ENCODE measurements at places on chromosomes 2 and 18. TPM values are rescaled to one million over a fixed set of nuclear protein-coding genes. Genes with fewer than 3 reads are reported as not detected.

GRCh38 chr18:36717422-36718110 lies 111.2 kb downstream of the TPGS2 start:
- no peaks in the 10 kb centered on the region for H3K27me3 ChIP-seq
- H3K4me3 ChIP-seq: no peak overlapping the region
- H3K36me3 ChIP-seq: no peaks in the 10 kb centered on the region
- no peaks in the 10 kb centered on the region for H3K4me1 ChIP-seq
- DNase-seq: no peak
- no peak overlapping the region for H3K27ac ChIP-seq

- H3K36me3 ChIP-seq: no peaks in the 10 kb centered on the region
- no peak for DNase-seq
- H3K4me3 ChIP-seq: no peak overlapping the region
Measured at GRCh38 chr2:182616471-182617393, 99.3 kb upstream of the DNAJC10 start.

Gene FTCDNL1
- total RNA-seq: 2.8 TPM

Gene FEV
- total RNA-seq: not detected
